Left cardiac atrium (tissue), 4 donors: ENCODE measurements at places on chromosomes 11 and 22. TPM values are rescaled to one million over a fixed set of nuclear protein-coding genes. Genes with fewer than 3 reads are reported as not detected.
A peak's percentile ranks its signal among the peaks of the same experiment; 100 is the strongest.

The VSTM5 gene
- total RNA-seq = 0.37 TPM

The ENTHD1 gene
- total RNA-seq = not detected

The RASD2 gene
- total RNA-seq = 4.0 TPM

The GAB4 gene
- not detected for total RNA-seq

The CCDC89 gene
- total RNA-seq = 1.0 TPM

The POU2AF2 gene
- not detected for total RNA-seq

The HMBS gene
- 23.2 TPM for total RNA-seq

The HTR3A gene
- total RNA-seq = not detected

The DKK3 gene
- total RNA-seq = 1,563 TPM

The C22orf31 gene
- not detected for total RNA-seq

The PNPLA3 gene
- 5.2 TPM for total RNA-seq

DNA sequence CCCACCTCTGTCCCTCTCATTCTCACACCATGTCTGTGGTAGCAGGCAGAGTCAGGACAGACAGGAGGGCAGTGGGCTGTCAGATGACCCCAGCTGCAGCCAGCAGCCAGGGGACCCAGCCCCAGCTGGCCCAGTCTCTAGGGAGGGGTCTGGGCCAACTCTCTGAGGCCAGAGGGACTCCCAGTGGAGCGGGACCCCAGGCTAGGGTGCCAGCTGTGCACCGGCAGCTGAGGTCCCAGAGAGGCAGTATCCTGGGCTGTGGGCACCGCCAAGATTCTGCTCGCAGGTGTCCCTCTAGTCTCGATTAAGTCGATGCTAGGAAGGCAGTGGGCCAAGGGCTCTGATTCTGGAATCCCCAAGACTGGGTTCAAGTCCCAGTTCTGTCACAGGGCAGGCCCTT is 16.7 kb upstream of the FADD start:
- DNase-seq = no peak

GRCh38 chr11:3003396-3004231 is 11.5 kb upstream of the NAP1L4 start:
- DNase-seq = no peak

DNA sequence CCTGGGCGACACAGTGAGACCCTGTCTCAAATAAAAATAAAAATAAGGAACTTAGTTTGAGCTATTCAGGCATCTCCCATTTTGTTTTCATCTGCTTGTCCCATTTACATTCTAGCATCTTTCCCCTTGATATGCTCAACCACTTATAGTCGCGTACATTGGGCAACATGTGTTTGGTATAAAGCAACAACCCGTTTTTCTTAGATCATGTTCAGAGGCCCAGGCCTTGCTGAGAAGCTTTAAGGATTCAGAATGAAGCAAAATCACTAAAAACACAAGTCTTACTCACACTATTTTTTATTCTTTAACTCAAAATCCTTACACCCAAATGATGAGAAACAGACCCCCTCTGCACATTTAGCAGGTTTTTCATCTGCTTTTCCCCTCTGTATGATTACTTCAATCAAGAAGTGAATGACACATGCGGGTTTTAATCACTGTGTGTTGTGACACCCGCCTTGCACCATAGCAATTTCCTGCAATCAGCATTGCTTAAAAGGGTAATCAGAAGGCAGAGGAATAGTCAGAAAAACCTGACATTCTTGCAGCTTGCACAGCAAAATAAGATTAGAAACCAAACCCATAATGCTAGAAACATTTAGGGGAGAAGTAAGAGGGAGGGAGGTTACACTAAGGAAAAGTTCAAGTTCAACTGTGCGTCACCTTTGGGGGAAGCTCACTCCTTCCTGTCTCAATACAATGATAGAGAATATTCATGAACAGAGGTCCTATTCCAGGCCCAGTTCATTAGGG is 25.9 kb downstream of the ALG9 start:
- DNase-seq = no peak

GRCh38 chr11:47331454-47332302 is 20.8 kb downstream of the MYBPC3 start:
- no peak for DNase-seq

GRCh38 chr22:29205594-29206371 is at the start of gene EMID1:
EMID1 (plus strand) TSS chr22:29205896; CDS start chr22:29206039, 143 bp downstream.
- DNase-seq = peak; percentile 43

- DNase-seq = no peak
These were observed 21.2 kb downstream of the PDE2A start for GRCh38 chr11:72652873-72653630.

DNA sequence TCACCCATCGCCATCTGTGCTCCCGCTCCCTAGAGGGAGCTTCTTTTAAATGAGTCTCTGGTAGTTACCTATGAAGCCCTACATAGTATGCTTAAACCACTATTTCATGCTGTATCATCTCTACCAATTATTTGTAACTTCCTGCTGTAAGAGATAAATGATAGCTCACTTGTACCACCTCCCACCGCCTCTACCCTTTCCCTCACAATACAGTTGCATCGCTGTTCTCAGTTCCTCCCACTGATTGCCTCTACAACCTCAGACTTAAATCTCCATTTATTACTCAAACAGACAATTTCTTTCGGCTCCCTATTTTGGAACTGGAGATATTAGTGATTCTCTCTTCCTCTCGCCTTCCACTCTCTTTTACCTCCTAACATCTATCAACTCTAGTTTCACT is 222.9 kb upstream of the ZC3H12C start:
- no peak for DNase-seq

GRCh38 chr11:83554876-83555275 is 268.7 kb upstream of the CCDC90B start:
- DNase-seq = no peak

DNA sequence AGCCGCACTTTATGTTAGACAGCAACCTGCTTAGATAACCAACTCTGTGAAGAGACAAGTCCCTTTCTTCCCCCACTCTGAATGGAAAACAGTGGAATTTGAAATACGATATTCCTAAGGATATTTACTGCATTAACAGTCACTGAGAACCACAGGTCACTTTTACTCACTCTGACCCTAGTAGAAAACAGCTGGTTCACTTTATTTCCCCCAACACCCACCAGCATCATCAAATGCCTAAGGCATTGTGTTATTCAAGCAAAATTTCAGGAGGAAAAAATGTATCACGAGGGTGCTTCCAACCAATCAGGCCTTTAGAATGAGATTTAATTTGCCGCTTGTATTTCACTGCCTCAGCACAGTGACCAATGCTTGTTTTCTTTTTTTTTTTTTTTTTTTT is 1134.1 kb upstream of the CCDC90B start:
- no peak for DNase-seq

DNA sequence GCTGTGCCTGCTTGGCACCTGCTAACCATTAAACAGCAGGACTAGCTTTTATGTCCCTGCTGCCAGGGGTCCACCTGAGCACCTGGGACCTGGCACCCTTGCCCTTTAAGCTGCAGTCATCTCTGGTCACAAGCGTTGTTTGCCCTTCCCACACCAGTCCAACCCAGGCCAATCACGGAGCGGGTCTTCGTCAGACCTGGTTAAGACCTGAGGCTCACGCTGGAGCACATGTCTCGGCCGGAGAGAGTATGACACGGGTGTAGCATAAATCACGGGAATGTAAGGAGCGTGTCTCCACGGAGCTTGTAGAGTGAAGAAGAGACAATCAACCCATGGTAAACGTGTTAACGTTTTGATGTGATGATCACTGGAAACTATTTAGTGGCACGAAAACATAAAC is 847.3 kb downstream of the BRD1 start:
- DNase-seq = no peak

DNA sequence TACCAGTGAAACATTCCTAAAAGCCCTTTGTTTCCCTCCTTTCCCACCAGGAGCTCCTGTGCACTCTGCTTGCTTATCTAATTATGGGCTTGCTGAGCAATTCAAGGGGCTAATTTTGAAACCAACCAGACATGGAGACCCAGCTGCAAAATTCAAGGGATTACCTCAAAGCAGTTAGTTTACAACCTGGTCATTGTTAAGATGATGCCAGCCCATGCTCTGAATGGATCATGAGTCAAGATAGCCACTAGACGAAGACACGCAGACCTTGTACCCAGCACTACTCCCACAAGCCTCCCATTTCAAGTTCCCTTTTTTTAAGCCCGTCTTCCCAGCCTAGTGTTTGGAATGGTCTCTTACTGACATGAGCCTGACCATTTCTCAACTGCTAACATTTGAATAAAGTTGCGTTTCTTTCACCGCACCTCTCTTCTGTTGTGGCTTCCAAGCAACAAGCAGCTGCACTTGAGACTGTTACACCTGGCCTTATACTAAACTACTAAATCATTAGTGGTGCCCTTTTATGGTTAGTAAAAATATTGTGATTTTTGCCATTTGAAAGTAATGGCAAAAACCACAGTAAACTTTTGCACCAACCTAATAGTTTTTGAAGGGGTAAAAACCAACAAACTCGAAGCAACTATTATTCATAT is 315.3 kb upstream of the LUZP2 start:
- DNase-seq = no peak

DNA sequence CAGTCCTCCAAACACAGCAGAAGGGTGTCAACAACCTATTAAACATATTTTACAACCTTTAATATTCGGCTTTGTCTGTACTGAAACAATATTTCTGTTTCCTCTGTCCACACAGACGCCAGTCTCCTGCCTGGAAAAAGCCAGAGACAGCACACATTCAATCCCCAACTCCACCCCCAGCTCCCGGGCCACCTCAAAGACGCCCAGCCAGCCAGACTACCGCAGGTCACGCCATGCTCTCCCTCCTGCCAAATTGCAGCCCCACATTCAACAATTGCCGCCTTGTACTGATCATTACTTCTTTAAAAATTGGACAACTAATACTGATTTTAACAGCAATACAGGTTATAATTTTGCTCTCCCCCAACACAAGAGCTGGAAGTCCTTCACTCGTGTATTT is 1.2 kb downstream of the SERGEF start:
- no peak for DNase-seq
